ENCODE measurements at places on chromosomes 13 and 19. TPM values are rescaled to one million over a fixed set of nuclear protein-coding genes. Genes with fewer than 3 reads are reported as not detected.

The LRRC63 gene
- total RNA-seq = not detected

DNA sequence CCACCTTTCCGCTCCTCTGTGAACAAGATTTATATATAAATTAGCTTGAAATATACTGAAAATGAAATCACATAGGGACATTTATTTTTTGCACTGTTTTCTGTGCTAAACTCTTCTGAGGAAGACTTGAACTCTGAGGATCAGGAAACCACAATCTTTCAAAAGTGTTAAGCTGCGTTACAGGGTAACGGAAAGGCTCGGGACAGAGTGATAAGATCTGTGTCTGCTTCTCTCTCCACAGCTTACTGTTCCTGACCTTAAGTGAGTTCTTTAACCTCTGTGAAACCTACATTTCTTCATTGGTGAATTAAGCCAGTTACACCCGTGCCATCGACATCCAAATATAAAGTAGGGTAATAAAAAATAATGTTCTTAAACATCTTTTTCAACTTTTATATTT is 38.9 kb downstream of the DACH1 start:
- H3K36me3 ChIP-seq = no peaks in the 10 kb centered on the region
- H3K4me3 ChIP-seq = no peak overlapping the region
- H3K27ac ChIP-seq = no peak overlapping the region
- no peaks in the 10 kb centered on the region for H3K4me1 ChIP-seq
- no peaks in the 10 kb centered on the region for H3K27me3 ChIP-seq

DNA sequence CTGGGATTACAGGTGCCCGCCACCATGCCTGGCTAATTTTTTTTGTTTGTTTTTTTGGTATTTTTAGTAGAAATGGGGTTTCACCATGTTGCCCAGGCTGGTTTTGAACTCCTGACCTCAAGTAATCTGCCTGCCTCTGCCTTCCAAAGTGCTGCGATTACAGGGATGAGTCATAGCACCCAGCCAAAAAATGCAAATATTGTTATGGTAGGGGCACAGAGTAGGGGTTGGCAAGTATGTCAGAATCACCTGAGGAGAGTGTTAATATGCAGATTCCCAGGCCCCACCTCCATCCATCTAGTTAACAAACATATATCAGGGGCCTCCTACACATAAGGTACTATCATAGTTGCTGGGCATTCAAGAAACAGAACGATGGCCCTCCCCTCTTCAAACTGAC is 44.7 kb downstream of the VAV1 start:
- no peak for DNase-seq
- no peaks in the 10 kb centered on the region for H3K27me3 ChIP-seq
- H3K4me3 ChIP-seq = no peak overlapping the region
- no peaks in the 10 kb centered on the region for H3K4me1 ChIP-seq
- no peaks in the 10 kb centered on the region for H3K36me3 ChIP-seq
- H3K27ac ChIP-seq = no peak overlapping the region

DNA sequence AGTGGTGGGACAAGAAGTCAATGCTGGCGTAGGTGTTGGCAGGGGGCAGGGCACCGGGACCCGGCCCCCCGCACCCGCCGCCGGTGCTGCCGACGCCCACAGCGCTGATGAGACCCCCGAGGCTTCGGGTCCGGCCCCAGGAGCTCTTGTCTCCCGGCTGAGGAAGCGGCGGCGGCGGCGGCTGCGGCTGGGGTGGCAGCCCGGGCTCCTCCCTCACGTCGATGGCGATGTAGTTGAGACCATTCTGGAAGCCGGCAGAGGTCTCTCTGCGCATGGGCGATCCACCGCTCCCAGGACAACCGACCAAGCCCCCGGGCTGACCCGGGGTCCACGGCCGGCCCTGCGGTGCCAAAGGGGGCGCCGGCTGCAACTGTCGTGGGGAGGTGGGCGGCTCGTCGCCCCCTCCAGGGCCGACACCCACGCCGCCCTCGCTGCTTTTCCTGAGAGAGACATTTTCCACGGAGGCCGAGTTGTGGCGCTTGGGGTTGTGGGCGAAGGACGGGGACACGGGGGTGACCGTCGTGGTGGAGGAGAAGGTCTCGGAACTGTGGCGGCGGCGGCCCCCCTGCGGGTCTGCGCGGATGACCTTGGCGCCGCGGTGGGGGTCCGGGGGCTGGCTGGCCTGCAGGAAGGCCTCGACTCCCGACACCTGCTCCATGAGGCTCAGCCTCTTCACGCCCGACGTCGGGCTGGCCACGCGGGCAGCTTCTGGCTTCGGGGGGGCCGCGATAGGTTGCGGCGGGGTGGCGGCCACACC is 4.1 kb downstream of the IRS2 start:
- H3K4me3 ChIP-seq = peak overlapping the region; percentile 26
- no peaks in the 10 kb centered on the region for H3K36me3 ChIP-seq
- peaks cover 10% of the 10 kb centered on the region for H3K4me1 ChIP-seq
- H3K27ac ChIP-seq = no peak overlapping the region

The PSG3 gene
- not detected for total RNA-seq

DNA sequence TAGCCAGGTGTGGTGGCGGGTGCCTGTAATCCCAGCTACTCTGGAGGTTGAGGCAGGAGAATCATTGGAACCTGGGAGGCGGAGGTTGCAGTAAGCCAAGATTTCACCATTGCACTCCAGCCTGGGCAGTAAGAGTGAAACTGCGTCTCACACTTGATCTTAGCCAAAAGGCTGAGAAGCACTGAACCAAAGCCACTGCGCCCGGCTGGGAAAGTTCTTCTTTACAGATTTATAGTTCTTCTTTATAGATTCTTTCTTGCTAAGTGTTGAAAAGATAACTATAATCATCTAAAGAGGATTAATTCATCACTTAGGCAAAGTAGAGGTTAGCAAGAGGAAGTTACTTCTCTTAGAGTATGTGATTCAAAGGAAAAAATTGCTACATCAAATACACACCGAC is 11.1 kb downstream of the ZNF417 start:
- H3K4me3 ChIP-seq = no peak overlapping the region
- H3K36me3 ChIP-seq = no peaks in the 10 kb centered on the region
- H3K4me1 ChIP-seq = no peaks in the 10 kb centered on the region
- no peaks in the 10 kb centered on the region for H3K27me3 ChIP-seq

- H3K27ac ChIP-seq = no peak overlapping the region
- no peaks in the 10 kb centered on the region for H3K4me1 ChIP-seq
- no peak for DNase-seq
- H3K27me3 ChIP-seq = no peaks in the 10 kb centered on the region
- H3K4me3 ChIP-seq = no peak overlapping the region
Observed at GRCh38 chr13:50798923-50799322, 44.6 kb downstream of the DLEU7 start.

DNA sequence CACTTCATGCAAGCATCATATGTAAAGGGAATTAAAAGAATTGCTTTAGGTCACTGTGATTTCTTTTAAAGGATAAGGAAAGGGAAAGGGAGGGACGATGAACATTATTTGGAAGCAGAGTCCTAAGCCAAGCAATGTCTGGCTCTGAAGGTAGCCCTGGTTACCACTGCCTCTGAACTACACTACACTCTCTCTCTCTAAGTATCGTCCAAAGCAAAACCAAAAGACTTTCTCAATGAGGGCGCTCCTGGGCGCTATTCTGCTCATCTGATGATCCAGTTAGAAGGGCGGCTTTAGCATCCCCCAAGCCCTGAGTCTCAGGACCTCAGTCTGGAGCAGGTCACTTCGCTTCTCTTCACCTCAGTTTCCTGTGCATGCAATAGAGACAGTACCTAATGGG is 26.2 kb downstream of the FOXO1 start:
- no peak overlapping the region for H3K4me3 ChIP-seq
- no peaks in the 10 kb centered on the region for H3K27me3 ChIP-seq
- no peaks in the 10 kb centered on the region for H3K36me3 ChIP-seq
- DNase-seq = no peak

DNA sequence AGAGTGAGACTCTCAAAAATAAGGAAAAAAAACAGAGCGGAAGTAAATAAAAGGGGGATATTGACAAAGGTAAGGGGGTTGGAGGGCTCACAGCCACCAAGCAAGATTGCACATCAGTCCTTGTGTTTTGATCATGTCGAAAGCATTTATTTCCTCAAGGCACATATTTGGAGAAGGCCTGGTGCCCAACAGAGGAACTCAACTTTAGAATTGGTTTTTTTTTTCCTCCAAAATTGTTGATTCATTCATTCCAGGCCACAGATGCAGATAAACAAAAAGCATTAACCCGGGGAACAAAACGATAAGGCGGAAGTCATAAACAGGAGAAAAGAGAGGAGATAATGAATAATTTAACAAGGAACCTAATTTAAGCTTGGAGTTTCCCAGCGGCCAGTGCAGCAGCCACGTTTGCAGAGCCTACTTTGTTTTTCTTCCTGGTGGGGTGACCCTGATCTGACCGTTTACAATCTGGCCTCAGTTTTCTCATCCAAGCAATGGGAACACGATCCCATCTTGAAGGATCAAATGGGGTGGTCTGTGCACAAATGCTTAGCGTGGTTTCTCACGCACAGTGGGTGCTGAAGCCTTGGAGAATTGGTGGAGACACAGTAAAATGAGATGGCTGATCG is 2.1 kb upstream of the PTPRS start:
- DNase-seq = no peak
- no peaks in the 10 kb centered on the region for H3K4me1 ChIP-seq
- no peaks in the 10 kb centered on the region for H3K36me3 ChIP-seq
- H3K27me3 ChIP-seq = peaks cover 21% of the 10 kb centered on the region

GRCh38 chr19:42411581-42412178 is 15.5 kb downstream of the LIPE start:
- H3K27ac ChIP-seq = no peak overlapping the region
- H3K4me3 ChIP-seq = no peak overlapping the region
- H3K4me1 ChIP-seq = no peaks in the 10 kb centered on the region
- DNase-seq = no peak
- H3K36me3 ChIP-seq = no peaks in the 10 kb centered on the region

Measured in colonic mucosa (tissue), 4 donors.